Endodermal cell (in vitro differentiated cells): ENCODE measurements at places on chromosomes 7 and 10. TPM values are rescaled to one million over a fixed set of nuclear protein-coding genes. Genes with fewer than 3 reads are reported as not detected.

The C7orf57 gene
- 0.54 and 0.57 TPM in 2 replicates for total RNA-seq

- H3K36me3 ChIP-seq, result no peaks in the 10 kb centered on the region
- peak overlapping the region; percentile 98 for H3K4me3 ChIP-seq
- DNase-seq, result peak; percentile 69
- peaks cover 6% of the 10 kb centered on the region for H3K4me1 ChIP-seq
- H3K27ac ChIP-seq, result peak overlapping the region; percentile 82
These were observed 876 bp downstream of the GNAI1 start for GRCh38 chr7:80135309-80136104.

DNA sequence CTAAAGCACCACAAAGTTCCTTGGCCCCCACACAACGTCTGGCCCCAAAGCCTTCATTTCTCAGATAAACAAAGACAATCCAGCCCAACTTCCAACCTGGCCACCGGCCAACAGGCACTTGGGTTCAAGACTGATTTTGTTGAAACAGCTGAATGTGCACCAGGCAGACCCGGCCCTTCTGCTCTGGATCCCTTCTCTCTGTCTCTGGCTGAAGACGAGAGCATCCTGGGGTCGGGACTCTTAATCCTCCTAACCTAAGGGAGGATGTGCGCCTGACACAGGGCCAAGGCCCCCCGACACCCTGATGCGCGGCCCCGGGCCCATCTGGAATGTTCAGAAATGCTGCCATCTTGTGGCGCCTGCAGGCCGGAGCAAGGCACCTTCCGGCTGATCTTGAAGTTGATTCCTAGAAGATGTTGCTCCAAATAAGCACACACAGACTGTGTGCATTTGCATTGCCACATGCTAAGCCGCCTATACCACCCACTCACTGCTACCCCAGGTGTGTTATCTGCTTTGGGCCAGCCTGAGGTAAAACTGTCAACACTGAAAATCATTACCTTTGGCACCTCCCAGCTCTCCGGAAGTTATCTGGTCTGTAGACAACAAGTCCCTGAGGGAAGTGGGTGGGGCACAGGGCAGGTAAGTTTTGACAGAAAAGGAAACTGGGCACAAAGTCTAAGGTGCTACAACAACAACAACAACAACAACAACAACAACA lies 98.4 kb upstream of the HABP2 start:
- DNase-seq, result peak; percentile 91
- H3K4me1 ChIP-seq, result peaks cover 3% of the 10 kb centered on the region
- no peak overlapping the region for H3K27ac ChIP-seq
- H3K4me3 ChIP-seq, result no peak overlapping the region
- H3K27me3 ChIP-seq, result peaks cover 15% of the 10 kb centered on the region
- H3K36me3 ChIP-seq, result no peaks in the 10 kb centered on the region

The CCAR1 gene
- 108 and 109 TPM in 2 replicates for total RNA-seq

DNA sequence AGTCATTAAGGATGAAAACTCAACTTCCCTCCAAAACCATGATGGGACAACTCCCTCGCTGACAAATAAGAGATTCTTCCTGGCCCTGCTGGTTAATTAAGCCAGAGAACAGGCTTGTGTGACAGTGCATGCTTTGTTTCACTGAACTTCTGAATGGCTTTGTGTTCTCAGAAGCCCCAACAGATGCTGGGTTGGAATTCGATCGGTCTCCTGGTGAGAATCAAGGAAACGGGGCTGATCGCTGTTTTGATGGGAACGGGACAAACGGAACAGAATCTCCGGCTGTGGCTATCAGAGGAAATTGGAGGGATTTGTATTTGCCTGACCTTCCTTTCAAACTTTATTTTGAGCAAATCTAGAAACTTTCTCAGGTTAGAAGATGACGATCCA lies 145.0 kb downstream of the RNF216 start:
- peak overlapping the region; percentile 92 for H3K27ac ChIP-seq
- no peak overlapping the region for H3K4me3 ChIP-seq
- DNase-seq, result no peak
- H3K27me3 ChIP-seq, result no peaks in the 10 kb centered on the region

DNA sequence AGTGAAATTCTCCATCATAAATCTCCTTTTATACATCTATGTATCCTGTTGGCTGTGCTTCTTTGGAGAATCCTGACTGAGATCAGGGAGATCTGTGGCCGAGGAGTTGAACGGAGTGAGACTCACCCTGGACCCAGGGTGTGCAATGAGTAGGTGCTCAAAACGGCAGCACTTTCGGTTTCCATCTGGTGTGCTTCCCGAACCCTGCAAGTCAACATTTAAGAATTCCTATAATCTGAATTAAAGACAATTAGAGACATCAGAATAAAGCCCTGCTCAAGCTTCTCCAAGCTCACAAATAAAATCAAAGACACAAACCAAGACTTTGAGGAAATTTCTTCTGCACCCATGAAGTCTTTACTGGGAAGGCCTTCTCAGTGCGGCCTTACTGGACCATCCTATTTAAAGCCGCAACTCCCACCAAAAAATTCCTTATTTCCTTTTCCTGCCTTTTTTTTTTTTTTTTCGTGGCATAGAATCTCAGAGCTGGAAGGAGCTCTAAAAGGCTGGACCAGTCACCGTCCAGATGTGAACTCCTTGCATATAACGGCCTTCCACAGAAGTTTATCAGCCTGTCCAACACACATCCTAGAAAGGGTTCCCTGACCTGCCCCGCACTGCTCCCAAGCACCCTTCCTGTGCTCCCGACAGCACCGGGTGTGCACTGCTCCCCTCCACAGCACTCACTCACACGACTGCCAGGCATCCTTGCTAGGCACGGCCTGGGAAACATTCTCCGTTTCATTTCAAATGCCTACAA lies 29.7 kb downstream of the GNA12 start:
- no peaks in the 10 kb centered on the region for H3K4me1 ChIP-seq
- no peaks in the 10 kb centered on the region for H3K27me3 ChIP-seq
- no peak for DNase-seq
- no peak overlapping the region for H3K27ac ChIP-seq
